Ovary (tissue), 10 donors: ENCODE measurements at places on chromosomes 2 and 18.

GRCh38 chr2:218894151-218894879 lies 13.7 kb downstream of the WNT10A start:
- DNase-seq: no peak

GRCh38 chr2:16506366-16506765 lies 159.3 kb downstream of the CYRIA start:
- DNase-seq: no peak

DNA sequence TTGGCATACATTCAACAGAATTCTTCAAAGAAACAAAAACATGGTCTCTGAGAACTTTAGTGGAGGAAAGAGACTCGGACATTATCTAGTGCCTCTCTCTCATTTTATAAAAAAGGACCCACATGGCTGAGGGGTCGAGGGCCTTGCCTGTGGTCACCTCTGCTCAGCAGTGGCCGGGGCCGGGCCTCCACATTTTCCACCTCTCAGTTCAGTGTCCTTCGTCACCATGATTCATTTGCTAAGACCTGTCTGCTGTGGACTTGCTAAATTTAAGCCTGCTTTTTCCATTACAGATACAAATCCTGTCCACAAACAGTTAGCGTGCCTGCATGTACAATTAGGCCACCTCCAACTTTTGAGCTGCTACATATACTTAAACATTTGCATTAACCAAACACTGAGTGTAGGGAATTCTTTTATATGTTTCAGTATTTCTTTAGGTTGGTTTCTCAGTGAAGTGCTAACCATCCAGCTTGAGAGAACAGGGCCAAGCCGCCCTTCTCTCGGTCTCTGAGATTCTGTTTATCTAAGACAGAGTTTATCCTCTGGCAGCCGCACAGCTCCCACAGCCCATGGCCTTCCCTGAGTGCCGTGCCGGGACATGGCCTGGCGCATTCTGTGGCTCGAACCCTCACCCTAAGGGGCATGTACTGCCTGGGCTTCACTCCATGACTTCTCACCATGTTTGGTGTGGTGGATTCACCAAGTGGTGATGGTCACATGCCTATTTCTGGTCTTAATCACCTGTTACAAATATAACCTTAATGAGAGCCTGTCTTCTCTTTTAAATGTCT lies 46.2 kb downstream of the COA5 start:
- DNase-seq: no peak

GRCh38 chr2:48566592-48567310 lies 36.8 kb downstream of the STON1 start:
- DNase-seq: no peak

- DNase-seq: no peak
These were observed 603.0 kb downstream of the FBXO15 start for GRCh38 chr18:73544617-73545016.

GRCh38 chr2:167052825-167053224 lies 164.5 kb downstream of the XIRP2 start:
- no peak for DNase-seq

DNA sequence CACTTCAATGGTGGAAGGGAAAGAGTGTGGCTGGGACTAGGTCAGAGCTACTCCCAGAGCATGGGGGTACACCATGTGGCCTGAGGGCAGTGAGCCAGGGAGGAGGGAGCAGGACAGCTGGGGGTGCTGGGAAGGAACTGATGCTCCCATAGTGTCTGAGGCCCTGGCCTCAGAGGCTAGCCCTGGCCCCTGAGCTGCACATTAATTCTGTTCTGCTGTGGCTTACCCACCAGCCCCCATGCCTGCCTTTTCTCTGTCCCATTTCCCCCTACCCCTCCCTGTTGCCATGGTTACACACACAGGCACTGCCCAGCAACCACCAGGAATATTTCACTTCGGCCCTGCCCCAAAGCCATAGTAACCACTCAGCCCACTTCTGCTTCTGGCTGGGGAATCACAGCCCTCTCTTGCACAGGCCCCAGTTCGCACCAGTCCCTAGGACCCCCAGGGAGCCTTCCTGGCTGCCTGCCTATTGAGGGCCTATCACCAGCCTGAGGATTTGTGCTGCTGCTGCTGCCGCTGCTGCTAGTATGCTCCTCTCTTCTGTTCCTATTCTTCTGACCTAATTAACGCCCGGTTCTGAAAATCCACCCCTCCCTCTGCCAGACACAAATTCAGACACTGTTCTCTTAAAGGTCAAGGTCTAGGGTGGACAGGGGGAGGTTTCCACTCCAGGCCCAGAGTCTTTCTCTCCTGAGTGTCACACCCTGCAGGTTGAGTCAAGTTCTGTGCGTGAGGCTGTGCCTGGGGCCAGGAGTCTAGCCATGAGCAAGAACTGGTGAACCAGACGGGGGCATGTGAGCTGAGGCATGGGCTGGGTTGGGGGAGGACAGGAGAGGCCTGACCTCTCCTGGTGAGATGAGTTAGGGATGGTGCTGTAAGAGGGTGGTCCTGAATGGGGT lies 87.1 kb upstream of the MCFD2 start:
- DNase-seq: peak; percentile 68

DNA sequence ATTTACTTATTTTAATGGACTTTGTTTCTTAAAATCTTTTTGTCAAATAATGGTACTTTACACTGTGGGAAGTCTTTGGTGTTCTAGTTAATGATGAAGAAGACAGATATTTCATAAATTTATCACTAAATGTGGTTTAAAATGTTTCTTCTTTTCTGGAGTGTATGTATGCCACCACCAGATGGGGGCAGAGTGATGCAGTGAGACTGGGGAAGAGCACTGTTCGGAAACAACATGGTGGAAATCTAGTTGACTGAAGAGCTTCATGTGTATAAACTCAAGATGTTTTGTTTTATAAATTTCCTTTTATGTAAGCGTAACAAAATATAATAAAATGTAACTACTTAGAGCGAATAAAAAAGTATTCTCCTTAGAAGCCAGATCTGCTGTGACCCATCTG lies 195.1 kb downstream of the KCNE4 start:
- DNase-seq: no peak

DNA sequence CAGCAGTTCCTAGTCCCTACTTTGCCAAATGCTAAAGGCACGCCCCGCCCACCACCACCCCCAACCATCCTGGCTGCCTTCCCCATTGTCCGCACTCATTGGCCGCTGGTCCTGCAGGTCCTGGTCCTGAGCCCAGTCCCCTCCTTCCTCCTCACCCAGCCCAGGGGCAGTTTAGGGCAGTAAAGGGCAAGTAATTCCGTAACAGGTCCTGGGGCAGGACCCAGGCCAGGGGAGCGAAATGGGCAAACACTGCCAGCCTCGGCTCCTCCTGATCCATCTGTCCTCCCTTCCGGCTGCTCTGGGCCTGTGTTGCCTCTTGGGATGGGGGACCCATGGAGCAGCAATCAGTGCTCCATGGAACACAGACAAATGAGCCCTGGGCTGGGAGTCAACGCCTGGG lies 6.1 kb downstream of the ADCY3 start:
- DNase-seq: no peak

GRCh38 chr2:85235281-85235680 lies 92.5 kb downstream of the TGOLN2 start:
- DNase-seq: no peak

DNA sequence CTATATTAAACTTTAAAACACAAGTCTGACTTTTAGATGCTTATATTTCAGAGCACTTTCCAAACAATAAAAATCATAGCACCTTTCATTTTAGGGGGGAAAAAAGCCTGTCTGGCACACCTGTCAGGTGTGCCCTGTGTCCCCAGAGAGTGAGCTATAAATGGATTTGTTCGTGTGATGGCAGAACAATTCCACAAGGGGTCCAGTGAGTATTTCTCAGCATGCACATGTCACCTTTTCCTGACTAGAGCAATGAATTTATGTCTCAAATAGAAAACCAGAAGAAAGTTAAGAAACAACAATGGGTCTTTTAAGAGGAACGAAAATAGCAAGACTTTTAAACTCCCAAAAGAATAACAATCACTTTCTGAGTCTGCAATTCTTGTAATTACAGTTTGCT lies 55.9 kb downstream of the ACVR1C start:
- DNase-seq: no peak

DNA sequence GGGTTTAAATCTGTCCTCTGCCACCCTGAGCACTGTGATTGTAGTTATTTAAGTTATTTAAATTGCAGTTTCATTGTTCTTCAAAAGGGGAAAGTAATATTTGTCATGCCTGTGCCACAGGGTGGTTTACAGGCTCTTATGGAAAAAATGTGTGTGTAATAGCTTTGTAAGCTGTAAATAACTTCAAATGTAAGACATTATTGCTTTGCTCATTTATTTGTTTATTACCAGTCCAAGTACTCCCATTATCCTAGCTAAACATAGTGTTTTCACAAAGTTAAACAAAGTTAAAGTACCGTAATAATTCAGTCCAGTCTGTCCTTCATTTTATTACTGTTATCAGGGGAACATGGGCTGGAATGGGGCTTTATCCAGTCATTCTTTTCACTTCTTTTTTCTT lies 43.4 kb upstream of the IGFBP2 start:
- DNase-seq: no peak

DNA sequence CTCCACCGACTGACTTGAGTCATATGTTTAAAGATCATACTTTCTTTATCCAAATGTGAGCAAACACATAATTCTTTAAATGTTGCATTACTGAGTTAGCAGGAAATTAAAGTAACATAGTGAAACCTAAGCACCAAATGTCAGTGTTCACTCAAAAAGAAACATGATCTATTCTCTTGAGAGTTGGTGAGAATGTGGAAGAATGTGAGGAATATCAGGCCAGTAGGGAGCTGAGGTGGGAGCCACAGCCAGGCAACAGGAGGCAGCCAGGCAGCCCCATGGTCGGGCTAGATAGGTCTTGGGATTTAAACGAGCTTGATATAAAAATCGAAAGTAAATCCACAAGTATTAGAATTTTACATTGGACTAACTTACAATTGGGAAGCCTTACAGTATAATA lies 198.1 kb upstream of the SH3BP4 start:
- no peak for DNase-seq
